ENCODE measurements at places on chromosomes 3 and 15.

GRCh38 chr3:87958289-87958688 is 100.5 kb downstream of the CGGBP1 start:
- DNase-seq, result no peak

DNA sequence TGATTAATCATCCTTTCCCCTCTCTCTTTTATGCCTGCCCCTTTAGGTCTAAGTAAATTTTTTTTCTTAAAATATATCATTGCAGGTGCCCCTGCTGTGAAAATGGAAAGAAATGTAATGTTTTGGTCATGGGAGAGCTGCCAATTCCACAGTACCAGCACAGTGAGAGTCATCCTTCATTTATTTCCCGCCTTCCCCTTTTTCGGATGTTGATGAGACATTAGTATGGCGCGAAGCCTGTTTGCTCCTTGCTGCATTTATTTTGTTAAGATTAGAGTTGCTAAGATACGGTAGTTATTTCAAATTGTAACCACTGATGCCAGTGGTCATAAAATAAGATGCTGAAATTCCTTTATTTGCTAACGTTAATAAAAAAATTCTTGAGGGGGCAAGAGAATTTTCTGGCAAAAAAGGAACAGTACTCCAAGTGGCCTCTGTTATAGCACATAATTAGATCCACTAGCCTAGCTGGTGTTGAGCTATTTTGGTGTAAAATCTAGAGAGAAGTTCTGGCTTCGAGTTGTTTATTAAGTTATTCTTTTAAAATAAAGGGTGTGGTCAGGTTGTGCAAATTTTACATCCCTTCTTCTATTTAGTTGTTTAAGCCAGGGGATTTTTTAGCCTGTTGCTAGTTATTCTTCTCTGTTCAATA is 62.8 kb downstream of the MDFIC2 start:
- no peak for DNase-seq

- DNase-seq, result no peak
Observed at GRCh38 chr15:62605282-62605681, 437.3 kb upstream of the TPM1 start.

- no peak for DNase-seq
Observed at GRCh38 chr3:141945726-141946485, 69.5 kb downstream of the ATP1B3 start.

DNA sequence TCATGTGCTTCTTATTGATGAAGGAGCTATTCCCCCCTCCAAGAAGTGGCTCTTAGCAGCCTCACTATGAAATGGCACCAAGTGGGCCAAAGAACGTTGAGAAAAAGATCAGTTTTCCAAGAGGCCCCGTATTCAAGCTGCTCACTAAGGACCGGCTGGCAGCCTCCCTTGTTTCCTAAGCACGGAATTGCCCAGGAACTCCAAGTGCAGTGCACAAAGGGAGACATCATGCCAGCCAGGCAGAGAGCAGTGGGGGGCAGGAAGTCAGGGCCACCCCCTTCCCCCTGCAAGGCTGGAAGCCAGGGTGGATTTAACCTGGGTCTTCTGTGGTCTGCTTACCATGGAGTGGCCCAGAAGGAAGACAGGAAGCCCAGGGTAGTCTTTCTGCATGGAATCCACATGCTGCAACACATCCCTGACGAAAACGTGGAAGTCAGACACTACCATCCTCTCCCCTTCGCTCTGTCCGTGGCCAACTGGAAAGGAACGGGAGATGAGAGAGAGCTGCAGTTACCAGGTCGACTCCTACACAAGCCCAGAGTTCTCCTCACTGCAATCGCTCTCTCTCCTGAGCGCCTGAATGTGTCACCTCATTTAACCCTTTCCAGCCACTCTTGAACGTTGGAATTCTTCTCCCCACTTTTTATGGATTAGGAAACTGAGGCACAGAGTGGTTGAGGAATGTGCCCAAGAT is 49.5 kb downstream of the ABTB1 start:
- DNase-seq, result no peak

GRCh38 chr3:14503033-14503705 is 37.0 kb downstream of the GRIP2 start:
- DNase-seq, result no peak

DNA sequence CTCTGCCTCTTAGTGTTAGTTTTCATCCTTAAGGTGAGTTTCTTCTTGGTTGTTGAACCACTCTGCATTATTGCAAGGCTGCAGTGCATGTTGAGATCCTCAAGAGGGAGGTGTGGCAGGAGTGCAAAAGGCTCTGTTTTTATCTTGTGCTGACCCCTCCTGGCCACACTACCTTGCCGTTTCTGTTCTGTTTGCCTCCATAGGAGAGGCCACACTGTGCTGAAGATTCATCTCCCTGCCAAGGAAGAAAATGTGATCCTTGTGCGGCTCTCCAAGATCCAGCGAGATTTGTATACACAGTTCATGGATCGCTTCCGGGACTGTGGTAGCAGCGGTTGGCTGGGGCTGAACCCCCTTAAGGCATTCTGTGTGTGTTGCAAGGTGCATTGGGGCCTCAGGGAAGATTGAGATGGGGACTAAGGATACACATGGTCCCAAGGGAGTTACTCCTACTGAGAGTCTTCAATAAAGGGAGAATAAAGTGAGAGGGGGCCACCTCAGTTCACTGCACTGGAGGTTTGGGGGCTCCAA is 33.0 kb upstream of the TEX264 start:
- no peak for DNase-seq

GRCh38 chr3:146529021-146529420 is 15.4 kb downstream of the PLSCR1 start:
- DNase-seq, result no peak

DNA sequence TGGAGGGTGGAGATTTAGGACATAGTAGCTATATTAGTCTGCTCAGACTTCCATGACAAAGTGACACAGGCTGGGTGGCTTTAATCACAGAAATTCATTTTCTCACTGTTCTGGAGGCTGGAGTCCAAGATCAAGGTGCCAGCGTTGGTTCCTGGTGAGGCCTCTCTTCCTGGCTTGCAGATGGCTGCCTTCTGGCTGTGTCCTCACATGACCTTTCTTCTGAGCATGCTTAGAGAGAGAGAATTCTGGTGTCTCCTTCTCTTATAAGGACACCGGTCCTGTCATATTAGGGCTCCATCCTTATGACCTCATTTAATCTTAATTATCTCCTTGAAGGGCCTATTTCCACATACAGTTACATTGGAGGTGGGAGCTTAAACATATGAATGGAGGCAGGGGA is 14.9 kb upstream of the SHC4 start:
- no peak for DNase-seq

DNA sequence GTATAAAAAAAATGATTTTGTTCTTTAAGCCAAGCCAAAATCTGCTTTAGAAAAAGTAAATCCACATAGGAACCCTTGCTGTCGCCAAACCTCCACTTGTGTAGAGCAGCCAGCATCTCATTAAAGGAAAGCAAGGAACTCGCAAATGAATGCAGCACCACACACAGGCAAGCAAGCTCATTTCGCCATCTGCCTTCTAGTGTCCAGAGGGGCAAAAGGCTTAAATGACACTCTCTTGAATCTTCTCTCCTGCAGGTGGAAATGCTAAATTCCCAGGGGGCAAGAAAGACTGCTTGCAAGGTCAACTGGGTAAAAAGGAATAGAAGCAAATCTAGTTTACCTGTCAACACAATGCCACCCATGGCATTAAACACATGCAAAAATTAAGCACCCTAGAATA is 2.4 kb downstream of the MB21D2 start:
- no peak for DNase-seq

DNA sequence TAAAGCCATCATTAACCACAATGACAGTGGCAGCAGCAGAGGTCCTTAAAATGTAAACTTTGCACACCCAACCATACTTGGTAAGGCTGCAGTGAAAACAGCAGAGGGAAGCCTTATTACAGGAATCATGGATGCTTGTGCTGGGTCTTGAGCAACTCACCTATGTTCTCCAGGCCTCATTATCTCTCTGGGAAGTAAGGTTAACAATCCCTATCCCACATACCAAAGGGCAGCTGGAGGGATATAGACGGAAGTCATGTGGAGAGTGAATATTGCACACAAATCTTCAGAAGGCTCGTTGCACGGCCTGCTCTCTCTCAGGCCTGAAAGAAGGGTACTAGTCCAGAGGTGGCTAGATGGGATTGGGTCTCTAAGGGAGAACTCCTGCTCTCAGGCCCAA is 25.8 kb upstream of the CELF6 start:
- DNase-seq, result no peak

DNA sequence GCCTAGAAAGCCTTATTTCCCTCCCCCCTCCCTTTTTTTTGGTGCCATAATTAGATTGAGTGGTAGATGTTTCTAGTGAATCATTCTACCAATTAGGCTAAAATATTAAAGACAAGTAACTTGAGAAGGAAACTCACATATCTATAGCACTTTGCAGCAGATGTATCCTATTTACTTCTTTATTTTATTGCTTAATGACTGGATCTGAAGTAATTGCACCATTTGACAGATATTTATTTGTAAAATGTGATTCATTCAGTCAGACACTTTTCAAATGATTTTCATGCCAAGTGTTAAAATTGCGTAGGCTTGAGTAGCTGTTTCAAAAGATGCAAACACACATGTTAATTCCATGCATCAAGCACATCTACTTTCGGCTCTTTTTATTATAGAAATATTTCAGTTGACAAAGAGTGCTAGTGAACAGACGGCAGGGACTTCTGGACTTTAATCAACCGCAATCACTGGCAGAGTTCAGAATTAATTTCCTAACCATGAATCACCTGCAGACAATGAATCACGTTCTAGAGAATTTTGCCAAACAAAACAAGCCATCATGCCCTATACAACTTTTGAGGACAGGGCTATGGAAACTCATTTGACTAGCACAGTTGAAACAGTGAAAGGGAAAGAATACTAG is 636.8 kb downstream of the MECOM start:
- no peak for DNase-seq

GRCh38 chr3:38157595-38157994 is 7.7 kb upstream of the OXSR1 start:
- DNase-seq, result no peak

GRCh38 chr15:67917636-67918035 is 77.8 kb upstream of the RNU6-1 start:
- DNase-seq, result no peak

DNA sequence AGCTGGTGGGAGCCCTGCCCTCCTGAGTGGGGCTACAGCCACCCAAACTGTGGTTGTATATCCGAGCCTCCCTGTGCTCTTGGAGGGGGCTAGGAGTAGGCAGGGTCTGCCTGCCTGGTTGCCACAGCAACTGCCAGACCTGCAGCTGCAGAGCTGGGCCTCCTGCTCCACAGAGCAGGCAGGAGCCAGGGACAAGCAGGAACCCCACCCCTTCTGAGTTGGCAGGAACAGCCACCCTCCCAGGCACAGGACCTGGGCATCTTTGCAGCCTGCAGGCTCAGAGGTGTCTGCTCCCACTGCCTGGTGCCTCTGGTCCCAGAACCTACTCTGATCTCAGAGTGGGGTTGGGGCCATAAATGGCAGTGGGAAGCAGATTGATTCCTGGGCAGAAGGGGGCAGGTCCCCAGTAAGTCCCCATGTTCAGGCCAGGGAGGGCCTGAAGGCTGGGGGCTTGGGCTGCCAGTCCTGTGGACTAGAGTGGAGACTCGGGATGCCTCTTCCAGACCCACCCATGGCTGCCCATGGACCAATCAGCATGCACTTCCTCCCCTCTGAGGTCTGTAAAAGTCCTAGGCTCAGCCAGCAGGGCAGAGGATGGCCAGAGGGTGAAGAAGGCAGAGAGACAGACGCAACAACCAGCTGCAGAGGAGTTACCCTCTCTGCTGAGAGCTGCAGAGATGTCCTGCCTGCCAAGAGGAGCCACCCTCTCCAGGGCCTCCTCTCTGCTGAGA is 10.3 kb upstream of the LRRC31 start:
- no peak for DNase-seq

- DNase-seq, result no peak
Observed at GRCh38 chr3:28485164-28485563, 136.5 kb upstream of the AZI2 start.

DNA sequence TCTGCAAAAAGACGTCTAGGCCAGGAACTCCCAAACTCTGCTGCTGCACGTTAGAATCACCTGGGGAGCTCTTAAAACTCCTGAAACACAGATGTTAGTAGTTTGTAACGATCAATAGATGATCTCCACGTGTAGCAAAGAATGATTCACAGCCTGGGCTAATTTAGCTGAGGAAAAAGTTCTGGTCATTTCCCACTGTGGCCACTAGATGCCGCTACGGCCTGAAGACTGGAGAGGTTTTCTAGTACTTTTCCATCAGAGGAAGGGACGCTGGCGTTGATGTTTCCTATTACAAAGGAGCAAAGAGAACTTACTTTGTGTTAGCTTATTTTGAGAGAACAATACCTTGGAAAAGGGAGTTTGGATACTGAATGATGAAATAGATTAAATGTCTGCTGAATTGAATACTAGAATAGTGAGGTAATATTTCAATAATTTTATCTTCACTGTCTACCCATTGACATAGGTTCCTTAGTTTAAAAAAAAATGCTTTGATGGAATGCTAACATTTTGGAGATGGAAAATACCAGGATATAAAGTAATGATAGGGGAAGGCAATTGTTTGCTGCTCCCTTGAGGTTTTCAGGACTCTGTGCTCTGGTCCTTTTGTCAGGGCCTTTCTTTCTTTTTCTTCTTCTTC is 159.1 kb downstream of the P3H2 start:
- peak; percentile 35 for DNase-seq

DNA sequence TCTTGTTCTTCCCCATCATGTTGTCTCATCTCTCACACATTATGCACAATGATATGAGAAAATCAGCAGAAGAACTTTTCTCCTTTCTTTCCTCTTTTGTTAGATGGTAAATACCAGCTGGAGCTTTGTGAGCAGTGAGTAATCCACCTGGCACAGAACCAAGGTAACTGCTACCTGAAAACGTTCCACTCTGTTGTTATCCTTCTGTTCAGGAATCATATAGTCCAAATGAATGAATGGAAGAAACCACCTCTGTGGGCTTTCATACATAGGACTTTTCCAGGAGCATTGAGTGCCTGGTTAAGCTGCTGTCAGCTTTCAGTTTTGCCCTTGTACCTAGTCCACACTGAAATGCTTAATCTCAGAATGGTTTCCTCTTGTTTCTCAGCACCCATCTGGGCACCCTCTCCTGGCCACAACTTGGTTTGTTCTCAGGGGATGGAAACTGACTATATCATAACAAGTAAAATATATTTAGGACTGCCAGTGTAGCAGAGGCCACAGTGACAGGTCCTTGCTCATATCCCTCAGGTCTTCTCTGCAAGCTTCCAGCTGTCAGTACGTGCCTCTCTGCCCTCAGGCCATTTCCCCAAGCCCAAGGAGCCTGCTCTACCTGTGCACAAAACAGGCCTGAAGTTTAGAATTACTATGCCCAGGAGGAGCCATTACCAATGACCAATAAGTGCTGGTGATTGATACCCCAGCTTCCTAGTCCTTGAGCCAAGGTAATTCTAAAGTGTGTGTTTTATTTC is 23.5 kb upstream of the SLC4A7 start:
- DNase-seq, result no peak

- DNase-seq, result no peak
Observed at GRCh38 chr3:100299016-100299415, 35.5 kb upstream of the NIT2 start.
